ENCODE measurements at places on chromosomes 1 and 21. TPM values are rescaled to one million over a fixed set of nuclear protein-coding genes. Genes with fewer than 3 reads are reported as not detected.

The ADAM30 gene
- total RNA-seq, result not detected

The DNASE2B gene
- total RNA-seq, result not detected

The SLC45A3 gene
- 1.3 TPM for total RNA-seq

The PRCC gene
- total RNA-seq, result 52.8 TPM

The NOTCH2 gene
- total RNA-seq, result 159 TPM

The COL9A2 gene
- total RNA-seq, result 3.9 TPM

The WDTC1 gene
- total RNA-seq, result 39.6 TPM

The TMEM240 gene
- 7.1 TPM for total RNA-seq

The SMCP gene
- not detected for total RNA-seq

The AMY2B gene
- total RNA-seq, result 53.7 TPM

The TNFRSF1B gene
- total RNA-seq, result 90.9 TPM

The FCRL6 gene
- 1.2 TPM for total RNA-seq

The CHAF1B gene
- 2.5 TPM for total RNA-seq

The S100A12 gene
- 15.3 TPM for total RNA-seq

The OR14K1 gene
- total RNA-seq, result not detected

The OR6K3 gene
- total RNA-seq, result not detected

The FAM3B gene
- 0.80 TPM for total RNA-seq

The TIE1 gene
- 58.0 TPM for total RNA-seq

The SLFNL1 gene
- 0.62 TPM for total RNA-seq

The HORMAD1 gene
- 3.8 TPM for total RNA-seq

The OVAAL gene
- not detected for total RNA-seq

The SPATA1 gene
- total RNA-seq, result 3.4 TPM

The ASTN1 gene
- total RNA-seq, result 0.36 TPM

The CNIH3 gene
- total RNA-seq, result 6.7 TPM

The CSF3R gene
- total RNA-seq, result 57.3 TPM

The CYP2J2 gene
- 21.6 TPM for total RNA-seq

The PLA2G4A gene
- 4.8 TPM for total RNA-seq

The THEM5 gene
- not detected for total RNA-seq

The ALG14 gene
- 5.6 TPM for total RNA-seq
